ENCODE measurements at places on chromosomes 7 and 10.

- DNase-seq, result no peak
These were observed 719 bp downstream of the ZNF33B start for GRCh38 chr10:42637648-42638054.

DNA sequence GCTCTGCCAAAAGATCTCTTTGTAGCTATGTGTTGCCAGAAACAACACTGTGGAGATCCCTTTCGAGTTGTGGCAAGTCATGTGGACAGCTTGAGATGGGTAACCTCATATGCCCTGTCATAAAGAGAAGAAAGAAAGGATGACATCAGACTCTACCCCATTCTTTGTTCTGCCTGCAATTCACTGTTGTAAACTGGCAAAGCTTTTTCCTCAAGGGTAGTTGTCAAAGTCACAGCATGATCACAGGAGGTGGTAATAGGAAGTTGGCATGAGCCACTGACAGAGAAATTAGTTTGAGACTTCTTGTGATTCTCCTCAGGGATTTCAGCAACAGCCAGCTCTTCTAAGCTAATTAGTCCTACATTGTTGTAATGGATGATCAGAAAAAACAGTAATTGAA is 19.4 kb upstream of the MINDY3 start:
- DNase-seq, result no peak

GRCh38 chr7:44103923-44104859 is at the start of gene AEBP1:
Gene AEBP1, plus strand, starts transcription at chr7:44104345. Its CDS starts 321 bp downstream, at chr7:44104666.
- DNase-seq, result no peak

DNA sequence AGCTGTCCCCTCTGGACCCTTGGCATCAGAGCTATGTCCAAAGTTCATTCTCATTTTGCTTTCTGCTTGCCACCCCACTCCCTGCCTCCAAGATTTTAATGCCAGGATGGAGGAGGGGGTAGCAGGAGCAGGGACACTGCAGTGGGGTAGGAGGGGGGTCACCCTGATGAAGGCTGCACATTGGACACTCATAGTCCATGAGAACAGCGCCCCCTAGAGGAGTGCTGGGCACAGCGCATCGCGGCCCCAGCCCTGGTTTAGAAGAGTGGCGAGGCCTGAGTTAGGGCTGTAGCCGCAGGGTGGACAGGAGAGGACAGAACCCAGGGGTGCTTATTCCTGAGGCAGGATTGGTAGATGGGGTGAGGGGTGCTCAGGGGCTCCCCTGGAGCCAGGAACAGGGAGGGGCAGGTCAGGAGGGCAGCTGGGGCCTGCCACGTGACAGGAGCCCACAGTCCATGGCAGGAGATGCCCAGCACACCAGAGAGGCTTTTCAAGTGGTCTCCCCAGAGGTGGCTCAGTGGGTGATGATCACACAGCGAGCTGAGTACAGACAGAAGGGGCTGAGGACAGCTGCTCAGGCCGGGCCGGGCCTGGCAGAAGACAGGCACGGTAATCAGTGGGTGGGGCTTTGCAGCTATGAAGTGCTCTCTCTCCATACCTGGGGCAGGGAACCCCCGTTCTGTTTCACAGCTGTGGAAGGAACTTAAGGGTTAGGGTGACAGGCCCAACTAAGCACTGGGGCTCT is 71.4 kb downstream of the NEURL1 start:
- no peak for DNase-seq

GRCh38 chr10:80041162-80041561 is 37.3 kb upstream of the TMEM254 start:
- DNase-seq, result no peak

DNA sequence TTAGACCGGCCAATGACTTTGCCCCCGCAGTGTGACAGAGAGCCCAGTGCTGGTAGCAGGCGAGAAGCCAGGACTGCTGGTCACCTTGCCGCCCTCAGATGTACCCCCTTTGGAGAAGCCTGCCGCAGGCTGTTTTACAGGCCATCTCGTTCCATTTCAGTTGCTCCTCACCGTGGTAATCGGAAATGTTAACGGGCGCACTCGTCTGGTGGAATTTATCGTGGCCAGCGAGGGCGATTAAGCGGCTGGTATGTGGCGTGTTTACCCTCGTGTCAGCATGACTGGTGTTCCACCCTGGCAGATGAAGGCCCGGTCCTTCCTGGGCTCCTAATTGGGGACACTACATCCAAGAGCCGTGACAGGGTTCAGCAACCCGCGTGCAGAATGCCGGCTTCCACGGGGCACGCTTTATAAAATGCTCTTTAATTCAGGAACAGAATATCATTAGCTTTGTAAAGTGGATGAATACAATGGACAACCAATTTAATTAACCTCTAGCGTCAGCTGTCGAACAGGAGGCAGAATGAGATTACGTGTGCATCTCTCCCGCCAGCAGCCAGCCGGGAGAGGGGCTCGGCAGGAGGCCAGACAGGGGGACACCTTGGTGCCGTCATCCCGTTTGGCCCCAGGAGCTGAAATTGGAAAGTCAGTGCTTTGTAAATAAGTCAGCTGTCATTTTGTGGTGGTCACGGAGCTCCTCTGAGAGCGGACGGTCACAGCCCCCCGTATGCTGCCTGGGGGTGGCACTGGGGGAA is 108.3 kb downstream of the NKX6-2 start:
- DNase-seq, result no peak

Measured in stimulated activated CD4-positive, alpha-beta T cell treated with anti-CD3 and anti-CD28 coated beads, Interleukin-1b, Interleukin-23, amount 100 ng/mL, for 1 hour (primary cell).